Activated CD4-positive, alpha-beta T cell treated with anti-CD3 and anti-CD28 coated beads for 24 hours (primary cell): ENCODE measurements at places on chromosomes 16 and 17.

GRCh38 chr16:19177111-19177739 lies 9.2 kb downstream of the SYT17 start:
- no peak for DNase-seq

DNA sequence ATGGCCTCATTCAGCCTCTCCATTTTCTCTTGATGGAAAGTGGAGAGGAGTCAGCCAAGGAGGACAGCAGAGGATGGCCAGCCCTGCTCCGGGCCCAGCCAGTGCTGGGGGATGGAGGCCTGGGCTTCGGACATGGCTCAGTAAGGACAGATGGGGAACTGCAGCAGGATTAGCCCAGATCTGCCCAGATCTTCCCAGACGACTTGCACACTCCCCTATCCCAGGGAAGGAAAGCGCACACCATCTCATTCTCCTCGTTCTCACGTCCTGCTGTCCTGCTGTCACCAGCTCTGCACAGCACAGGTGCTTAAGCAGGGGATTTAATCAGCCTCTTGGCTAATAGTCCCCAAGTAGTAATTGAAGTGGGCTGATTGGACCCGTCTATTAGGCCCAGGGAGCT lies 100.2 kb upstream of the SDK2 start:
- no peak for DNase-seq

GRCh38 chr17:7711051-7711755 lies 6.2 kb downstream of the EFNB3 start:
- no peak for DNase-seq

GRCh38 chr17:82116246-82116645 lies 18.2 kb upstream of the FASN start:
- no peak for DNase-seq

GRCh38 chr16:75556431-75556950 lies 439 bp upstream of the TMEM231 start:
- DNase-seq = no peak

- no peak for DNase-seq
These were observed 33.8 kb upstream of the KPNB1 start for GRCh38 chr17:47615766-47616424.

DNA sequence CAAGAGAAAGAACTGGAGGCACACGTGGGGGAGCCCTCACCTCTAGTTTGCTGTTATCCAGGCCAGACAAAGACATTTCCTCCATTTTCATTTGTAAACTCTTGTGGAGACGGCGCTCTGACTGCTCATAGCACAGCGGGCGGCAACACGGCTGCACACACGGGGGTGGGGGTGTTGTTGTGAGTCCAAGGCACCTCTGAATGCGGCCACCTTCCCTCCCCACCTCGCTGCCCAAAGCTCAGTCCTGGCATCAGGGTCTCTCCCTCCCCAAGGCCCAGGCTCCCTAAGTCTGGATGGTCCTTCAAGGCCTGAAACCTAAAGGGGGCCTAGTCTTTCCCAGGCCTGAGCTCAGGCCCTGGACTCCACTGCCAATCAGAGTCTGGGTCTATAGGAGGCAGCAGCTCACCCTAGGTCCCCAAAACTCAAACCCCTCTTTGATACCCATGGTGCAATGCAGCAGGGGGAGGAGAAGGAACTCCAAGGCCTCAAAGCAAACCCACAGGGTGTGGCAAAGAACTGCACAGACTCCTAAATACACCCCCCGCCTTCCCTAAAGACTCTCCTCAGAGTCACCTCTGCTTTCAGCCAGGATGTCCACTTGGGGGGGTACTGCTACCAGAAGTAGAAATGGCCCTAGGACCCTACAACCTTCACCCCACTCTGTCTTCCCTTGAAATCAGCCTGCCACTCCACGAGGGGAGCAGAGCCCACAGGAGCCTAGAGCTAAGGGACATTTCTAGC lies 1.5 kb downstream of the ATXN7L3 start:
- no peak for DNase-seq

GRCh38 chr17:82315703-82316358 lies 1.6 kb downstream of the CD7 start:
- DNase-seq = no peak

GRCh38 chr17:34832376-34832775 lies 128.9 kb downstream of the CCT6B start:
- DNase-seq = no peak

- no peak for DNase-seq
These were observed 364.6 kb downstream of the GRIN2A start for GRCh38 chr16:9817586-9817985.
